ENCODE measurements at places on chromosomes 13 and 19. TPM values are rescaled to one million over a fixed set of nuclear protein-coding genes. Genes with fewer than 3 reads are reported as not detected.
A peak's percentile ranks its signal among the peaks of the same experiment; 100 is the strongest.

GRCh38 chr13:109671919-109672318 is 114.5 kb downstream of the IRS2 start:
- DNase-seq = no peak
- H3K4me1 ChIP-seq = no peaks in the 10 kb centered on the region
- H3K27me3 ChIP-seq = no peaks in the 10 kb centered on the region
- H3K36me3 ChIP-seq = no peaks in the 10 kb centered on the region

Gene OR4F17
- not detected for total RNA-seq

DNA sequence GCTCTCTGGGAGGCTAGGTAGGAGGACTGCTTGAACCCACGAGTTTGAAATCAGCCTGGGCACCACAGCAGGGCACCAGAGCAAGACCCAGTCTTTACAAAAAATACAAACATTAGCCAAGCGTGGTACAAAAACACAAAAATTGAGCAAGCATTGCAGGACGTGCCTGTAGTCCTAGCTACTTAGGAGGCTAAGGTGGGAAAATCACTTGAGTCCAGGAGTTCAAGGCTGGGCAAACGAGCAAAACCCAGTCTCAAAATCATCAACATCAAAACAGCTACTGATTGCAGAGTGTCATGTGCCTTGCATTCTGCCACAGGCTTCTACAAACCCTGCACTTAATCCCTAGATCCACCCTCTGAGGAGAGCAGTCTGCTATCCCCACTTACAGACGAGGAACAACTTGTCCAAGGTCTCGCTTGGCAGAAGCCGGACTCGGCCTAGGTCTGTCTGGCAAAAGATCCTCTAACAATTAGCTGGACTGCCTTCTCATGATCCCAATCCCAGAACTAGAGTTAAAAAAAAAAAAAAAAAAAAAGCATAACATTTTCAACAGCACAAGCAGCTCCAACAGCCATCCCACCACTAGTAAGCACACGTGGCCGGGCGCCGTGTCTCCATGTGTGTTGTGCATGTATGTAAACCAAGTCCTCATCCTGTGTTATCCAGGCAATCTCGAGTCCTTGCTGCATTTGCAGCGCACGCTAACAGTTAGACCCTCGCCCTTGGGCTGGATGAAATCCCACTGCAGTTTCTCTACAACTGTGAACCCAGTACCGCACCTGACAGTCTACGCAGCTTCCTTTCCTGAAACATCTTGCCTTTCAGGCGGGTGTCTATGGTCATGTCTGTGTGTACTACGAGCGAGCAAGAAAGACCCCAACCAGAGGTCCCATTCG is 2.0 kb downstream of the PPP6R1 start:
- peaks cover 53% of the 10 kb centered on the region for H3K36me3 ChIP-seq
- H3K27ac ChIP-seq = peak overlapping the region; percentile 99
- H3K4me1 ChIP-seq = peaks cover 24% of the 10 kb centered on the region
- peak; percentile 45 for DNase-seq
- H3K4me3 ChIP-seq = peak overlapping the region; percentile 96

GRCh38 chr13:26016189-26016588 is 35.6 kb downstream of the SHISA2 start:
- H3K4me3 ChIP-seq = no peak overlapping the region
- peaks cover 25% of the 10 kb centered on the region for H3K4me1 ChIP-seq
- no peak overlapping the region for H3K27ac ChIP-seq
- H3K27me3 ChIP-seq = no peaks in the 10 kb centered on the region
- peaks cover 29% of the 10 kb centered on the region for H3K36me3 ChIP-seq

- H3K36me3 ChIP-seq = peaks cover 5% of the 10 kb centered on the region
- H3K4me1 ChIP-seq = peaks cover 25% of the 10 kb centered on the region
- no peaks in the 10 kb centered on the region for H3K27me3 ChIP-seq
- no peak overlapping the region for H3K27ac ChIP-seq
- no peak for DNase-seq
Observed at GRCh38 chr19:47776568-47776967, 1.9 kb upstream of the SELENOW start.

DNA sequence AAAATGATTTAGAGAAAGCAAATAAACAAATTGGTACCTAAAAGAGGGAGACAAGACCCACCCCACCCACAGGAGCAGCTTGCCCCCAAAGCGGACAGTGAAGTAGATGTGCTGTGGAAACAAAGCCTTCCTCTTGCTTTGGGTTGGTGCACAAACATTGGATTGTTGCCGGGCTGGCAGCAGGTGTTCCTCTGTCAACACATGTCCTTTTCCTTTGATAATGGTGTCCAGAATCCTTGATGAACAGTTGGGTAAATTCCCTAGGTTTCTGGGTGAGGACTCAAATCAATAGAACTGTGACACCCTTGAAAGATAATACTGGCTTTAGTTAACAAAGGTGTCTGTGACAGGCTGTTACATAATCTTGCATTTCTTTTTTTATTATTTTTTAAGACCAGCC is 311.8 kb downstream of the SPRY2 start:
- no peak overlapping the region for H3K4me3 ChIP-seq
- no peaks in the 10 kb centered on the region for H3K4me1 ChIP-seq
- H3K27me3 ChIP-seq = no peaks in the 10 kb centered on the region
- H3K36me3 ChIP-seq = no peaks in the 10 kb centered on the region
- no peak overlapping the region for H3K27ac ChIP-seq

Gene FRY
- 0.68 TPM for total RNA-seq
